ENCODE measurements at places on chromosomes 12 and 14. TPM values are rescaled to one million over a fixed set of nuclear protein-coding genes. Genes with fewer than 3 reads are reported as not detected.

- no peak for DNase-seq
Measured at GRCh38 chr14:44889595-44890471, 71.9 kb downstream of the KLHL28 start.

DNA sequence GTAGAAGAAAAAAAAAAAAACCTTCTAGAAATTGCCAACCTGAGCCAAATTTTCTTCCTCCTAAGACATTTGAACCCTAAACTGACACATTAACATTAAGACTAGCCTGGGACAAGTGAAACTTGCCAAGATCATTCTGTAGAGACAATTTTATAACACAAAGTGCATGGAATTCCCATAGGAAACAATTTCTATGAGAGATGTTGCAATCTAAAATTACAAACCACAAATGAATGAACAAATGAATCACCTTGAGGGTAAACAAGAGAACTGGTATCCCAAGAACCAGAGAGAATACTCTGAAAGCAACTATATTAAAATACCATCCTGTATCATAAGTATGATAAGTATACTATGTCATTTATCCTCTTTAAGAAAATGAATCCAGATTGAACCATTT lies 165.3 kb downstream of the DICER1 start:
- no peak for DNase-seq

DNA sequence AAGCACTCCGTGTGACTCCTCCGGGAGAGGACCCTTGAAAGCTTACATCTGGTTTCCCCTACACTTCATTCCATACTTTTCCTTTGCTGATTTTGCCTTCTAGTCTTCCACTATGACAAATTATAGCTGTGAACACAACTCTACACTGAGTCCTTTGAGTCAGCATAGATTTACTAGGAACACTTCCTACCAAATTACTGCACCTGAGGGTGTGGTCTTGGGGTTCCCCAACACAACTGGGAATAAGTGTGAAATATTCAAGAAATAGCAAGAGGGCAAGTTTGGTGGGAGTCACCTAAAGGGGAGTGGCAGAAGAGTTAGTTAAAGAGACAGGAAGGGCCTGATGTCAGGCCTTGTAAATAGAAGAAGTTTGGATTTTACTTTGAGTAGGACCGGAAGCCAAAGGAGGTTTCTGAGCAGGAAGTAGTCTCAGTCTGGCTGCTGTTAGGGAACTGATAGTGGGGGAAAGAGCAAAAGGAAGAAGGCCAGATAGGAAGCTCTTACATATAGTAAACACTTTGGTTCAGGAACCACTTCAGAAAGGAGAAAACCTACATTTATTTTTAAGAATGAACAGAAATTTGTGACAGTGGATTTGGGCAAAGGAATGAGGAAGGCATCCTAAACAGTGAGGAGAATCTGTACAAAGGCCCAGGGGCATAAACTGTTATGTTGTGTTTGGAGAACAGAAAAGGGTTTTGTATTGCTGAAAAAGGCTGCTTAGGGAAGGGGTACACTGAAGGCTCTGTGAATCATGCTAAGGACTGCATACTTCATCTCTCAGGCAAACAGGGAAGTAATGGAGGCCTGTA lies 14.2 kb downstream of the SEL1L start:
- no peak for DNase-seq

GRCh38 chr12:102504871-102505270 lies 24.5 kb upstream of the IGF1 start:
- no peak for DNase-seq

- DNase-seq, result no peak
Measured at GRCh38 chr14:101878211-101878821, 86.1 kb upstream of the DYNC1H1 start.

DNA sequence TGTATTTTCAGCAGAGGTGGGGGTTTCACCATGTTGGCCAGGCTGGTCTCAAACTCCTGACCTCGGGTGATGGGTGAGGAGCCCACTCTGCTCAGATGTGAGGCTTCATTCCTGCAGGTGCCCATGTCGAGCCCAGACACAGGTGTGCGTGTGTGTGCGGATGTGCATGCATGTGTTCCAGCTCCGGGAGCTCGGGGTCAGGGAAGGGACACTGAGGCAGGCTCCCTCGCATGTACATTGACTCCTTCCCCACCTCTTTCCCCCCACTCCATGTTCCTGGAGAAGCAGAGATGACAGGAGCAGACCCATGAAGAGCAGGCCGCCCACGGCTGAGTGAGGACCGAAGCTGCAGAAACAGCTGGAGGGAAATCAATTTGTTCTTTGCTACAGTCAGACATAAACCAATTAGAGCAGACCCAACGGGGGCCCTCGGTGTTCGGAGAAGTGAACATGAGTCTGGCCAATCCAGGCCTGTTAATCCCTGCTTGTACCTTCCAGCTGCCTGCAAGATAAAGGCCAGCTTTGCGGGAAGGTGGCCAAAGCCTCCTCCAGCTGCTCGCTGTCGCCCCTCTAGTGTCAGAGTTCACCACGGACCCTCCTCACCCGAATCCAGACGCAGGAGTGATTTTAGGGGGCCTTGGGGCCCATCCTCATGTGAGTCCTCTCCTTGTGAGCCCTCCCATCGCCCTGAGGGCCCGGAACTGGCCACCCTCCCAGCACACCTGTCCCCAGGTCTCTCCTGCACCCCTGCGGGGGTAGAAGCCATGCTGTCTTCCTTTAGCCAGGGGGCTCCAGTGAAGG lies 321.0 kb upstream of the RTL1 start:
- DNase-seq, result no peak

- no peak for DNase-seq
Measured at GRCh38 chr14:100824901-100825712, 811 bp upstream of the MEG3 start.

- no peak for DNase-seq
Measured at GRCh38 chr12:90274407-90274806, 565.8 kb upstream of the ATP2B1 start.

DNA sequence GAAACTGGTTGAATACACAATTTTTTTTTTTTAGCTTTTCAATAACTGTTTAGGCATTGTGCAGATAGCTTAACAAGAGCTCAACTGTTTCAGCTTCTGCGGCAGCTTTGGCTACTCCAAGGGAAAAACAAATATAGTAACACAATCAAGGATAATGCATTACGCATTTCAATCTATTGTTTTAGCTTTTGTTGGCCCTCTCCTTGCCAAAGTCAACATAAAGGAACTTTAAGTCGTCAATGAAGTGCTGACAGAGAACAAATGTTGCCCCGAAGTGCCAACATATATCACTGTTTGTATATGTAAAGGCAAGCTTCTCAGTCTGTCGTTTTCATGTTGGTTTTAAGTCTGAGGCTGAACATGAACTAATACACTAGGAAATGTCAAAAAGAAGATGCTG lies 1087.4 kb upstream of the FLRT2 start:
- no peak for DNase-seq

DNA sequence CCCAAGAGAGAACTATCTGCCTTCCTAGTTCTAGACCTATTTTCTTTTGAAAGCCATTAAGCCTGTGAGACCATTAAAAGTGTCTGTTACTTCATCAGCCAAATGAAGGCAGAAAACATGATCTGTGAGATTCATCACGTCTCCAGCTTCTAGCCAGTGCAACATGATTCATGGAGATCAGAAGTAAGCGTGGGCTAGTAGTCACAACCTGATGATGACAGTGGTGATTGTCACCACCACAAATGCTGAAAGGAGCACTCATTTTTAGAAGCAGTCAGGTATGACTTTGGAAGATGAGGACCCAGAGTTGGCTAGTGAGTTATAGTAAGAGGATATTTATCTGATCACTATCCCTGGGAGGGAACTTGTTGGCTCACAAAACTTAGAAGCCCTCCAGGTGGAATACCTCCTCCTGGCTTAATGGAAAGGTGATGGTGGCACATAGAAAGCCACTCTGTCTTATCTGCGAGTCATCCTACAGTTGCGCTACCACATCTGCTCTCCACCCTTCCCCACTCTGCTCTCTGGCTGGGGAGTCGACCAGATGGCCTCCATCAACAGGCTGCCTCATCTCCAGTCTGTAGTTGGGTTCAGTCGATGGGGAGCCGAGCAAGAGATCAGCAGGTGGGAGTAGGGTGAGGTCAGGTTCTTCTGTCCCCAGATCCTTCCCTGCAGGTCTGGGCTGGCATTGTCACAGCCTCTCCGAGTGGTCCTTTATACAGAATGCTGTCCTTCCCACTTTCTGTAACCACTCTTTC lies 317.6 kb upstream of the FKBP4 start:
- DNase-seq, result no peak

DNA sequence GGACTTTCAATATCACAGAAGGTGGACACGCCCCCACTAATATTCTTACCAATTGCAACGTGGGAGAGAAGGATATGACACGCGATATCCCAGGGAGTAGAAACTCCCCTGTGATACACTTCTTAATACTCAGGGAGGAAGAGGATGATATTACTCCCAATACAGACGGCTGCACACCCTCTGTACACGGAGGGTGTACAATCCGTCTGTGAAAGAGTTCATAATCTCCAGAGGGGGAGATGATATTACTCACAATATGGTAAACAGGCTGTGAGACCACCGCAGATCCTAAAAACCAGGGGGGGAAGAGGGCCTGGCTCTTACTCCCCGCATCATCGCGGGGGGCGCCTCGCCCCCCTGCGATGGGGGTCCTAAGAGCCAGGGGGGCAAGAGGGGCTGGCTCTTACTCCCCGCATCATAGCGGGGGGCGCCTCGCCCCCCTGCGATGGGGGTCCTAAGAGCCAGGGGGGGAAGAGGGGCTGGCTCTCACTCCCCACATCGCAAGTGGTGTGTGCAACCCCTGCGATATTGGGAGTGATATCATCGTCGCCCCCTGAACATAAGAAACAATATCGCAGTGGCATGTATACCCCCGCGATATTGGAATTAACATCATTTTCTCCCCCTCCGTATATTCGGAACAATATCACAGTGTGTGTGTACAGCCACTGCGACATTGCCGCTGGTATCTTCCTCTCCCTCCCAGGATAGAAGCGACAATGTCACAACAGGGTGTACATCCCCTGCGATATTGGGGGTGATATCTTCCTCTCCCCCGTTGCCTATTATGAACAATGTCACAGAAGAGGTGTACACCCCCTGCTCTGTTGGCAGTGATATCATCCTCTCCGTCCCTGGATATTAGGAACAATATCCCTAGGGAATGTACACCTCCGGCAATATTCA lies 8.9 kb upstream of the CLEC6A start:
- no peak for DNase-seq

- no peak for DNase-seq
Measured at GRCh38 chr14:81313200-81313599, 86.9 kb downstream of the STON2 start.

DNA sequence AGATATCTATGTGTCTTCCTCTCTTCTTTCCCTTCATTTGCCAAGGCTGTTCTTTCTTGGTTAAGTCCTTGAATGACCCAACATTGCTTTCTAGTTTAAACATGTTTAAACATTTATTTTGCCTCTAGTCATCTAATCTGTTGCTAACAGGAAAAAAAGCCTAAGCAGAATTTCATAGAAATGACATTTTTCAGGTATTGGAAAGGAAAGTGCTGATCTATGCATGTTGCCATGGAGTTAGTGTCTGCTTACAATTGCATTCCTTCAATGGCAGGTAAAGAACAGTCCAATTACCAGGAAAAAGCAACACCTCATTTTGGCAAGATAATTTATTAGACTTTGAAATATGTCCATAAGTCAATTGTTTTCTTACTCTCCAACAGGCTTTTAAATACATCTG lies 21.5 kb upstream of the SLC2A13 start:
- DNase-seq, result no peak

DNA sequence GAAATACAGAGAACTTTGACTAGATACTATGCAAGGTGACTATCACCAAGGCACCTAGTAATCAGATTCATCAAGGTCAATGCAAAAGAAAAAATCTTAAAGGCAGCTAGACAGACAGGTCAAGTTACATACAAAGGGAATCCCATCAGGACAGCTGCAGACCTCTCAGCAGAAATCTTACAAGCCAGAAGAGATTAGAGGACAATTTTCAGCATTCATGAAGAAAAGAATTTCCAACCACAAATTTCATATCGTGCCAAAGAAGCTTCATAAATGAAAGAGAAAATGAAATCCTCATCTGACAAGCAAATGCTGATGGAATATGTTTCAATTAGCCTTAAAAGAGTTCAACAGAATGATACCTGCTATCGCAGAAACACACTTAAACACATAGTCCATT lies 913.7 kb downstream of the RPS29 start:
- DNase-seq, result no peak

GRCh38 chr14:29092121-29092520 lies 325.5 kb downstream of the FOXG1 start:
- no peak for DNase-seq

- DNase-seq, result no peak
Measured at GRCh38 chr14:51368721-51369163, 128.7 kb downstream of the TMX1 start.

DNA sequence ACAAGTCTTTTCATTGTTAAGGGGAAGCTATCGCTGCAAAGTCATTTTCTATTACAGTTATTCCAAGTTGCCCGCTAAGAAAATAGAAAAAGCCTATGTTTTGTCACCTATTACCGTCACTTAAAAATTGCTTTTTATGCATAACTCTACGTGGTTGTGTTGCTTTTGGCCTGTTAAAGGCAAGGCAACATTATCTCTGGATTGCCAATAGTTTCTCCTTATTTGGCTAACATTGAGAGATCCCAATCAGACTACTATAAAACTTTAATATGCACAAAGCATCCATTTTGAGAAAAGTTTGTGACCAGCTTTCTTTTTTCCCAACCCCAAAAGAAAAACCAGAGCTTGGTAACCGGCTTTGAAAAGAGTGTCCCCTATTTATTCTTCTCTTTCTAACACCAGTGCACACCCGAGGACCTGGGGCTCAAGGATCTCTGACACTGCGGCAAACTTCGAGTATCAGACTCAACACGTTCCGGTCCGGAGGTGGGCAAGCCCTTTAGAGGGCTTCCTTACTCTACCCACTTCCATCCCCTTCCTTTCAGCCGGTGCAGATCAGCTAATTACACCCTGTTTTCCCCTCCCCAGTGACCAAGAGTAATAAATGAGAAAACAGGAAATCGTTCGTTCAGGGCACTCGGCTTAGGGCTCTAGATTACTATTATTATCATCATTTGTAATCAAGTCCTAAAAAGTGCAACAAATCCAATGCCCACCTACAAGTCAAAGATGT lies 1.2 kb downstream of the PPP1R12A start:
- DNase-seq, result no peak

DNA sequence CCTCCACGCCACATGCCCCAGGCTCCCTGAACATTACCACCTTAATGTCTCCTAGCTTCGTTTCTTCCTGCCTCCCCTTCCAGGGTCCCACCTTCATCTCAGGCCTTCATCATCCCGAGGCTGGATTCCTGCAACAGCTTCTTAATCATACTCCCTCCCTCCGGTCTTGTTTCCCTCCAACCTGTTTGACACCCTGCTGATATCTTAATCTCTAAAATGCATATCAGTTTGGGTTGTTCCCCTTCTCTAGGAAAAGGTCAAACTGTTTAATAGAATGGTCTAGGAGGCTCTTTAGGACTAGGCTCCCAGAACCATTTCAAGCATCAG lies 125.5 kb upstream of the ARHGAP5 start:
- DNase-seq, result no peak

The BDKRB2 gene
- 0.89 TPM for total RNA-seq

The ITGB7 gene
- 0.75 TPM for total RNA-seq

The RERG gene
- 1.6 TPM for total RNA-seq

The LRRIQ1 gene
- 2.3 TPM for total RNA-seq

The CYP27B1 gene
- 4.3 TPM for total RNA-seq

The LRRC10 gene
- not detected for total RNA-seq
